ENCODE measurements at places on chromosomes 6 and 20.
A peak's percentile ranks its signal among the peaks of the same experiment; 100 is the strongest.

- no peak for DNase-seq
Observed at GRCh38 chr6:118680452-118681095, 29.2 kb upstream of the CEP85L start.

DNA sequence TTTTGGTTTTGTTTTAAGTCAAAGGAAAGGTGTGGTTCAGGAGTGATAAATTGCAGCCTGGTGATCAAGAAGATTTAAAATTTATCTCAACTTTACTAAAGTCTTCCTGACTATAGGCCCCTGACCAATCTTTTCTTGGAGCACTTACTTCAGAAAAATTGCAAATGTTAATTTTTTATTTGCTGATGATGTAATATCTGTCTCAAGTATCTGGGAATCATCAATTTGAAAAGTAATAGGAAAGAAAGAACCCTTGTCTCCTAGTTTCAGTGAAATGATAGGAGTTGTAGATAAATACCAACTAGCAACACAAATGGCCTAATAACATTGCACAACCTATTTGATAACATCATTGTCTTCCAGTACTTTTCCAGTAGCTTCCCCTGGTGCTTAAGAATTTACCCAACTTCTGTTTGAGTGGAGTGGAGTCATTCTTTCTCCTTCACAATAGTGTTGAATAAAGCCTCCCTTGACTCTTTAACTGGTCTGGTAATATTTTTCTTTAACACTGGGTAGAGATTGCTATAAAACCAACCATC is 648.3 kb upstream of the ADGRB3 start:
- DNase-seq: no peak

DNA sequence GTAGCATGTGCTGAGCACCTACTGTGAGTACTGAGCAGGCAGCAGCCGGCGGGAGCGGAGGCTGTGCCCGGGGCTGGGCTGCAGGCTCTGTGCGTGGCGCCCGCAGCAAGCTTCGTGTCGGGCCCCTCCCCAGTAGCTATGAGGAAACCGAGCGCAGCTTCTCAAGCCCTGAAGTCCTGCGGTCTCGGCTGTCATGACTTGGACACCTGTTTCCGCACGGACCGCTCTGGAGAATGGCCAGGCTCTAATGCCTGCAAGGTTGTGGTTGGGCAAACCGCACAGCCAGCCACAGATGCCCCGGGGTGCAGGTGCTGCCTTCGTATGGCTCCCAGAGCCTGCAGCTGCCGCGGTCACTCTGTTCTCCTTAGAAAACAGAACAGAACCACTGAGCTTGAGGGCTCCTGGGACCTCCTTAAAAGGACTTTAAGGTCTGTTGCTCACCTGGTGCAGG is 33.7 kb downstream of the PYGB start:
- DNase-seq: no peak

DNA sequence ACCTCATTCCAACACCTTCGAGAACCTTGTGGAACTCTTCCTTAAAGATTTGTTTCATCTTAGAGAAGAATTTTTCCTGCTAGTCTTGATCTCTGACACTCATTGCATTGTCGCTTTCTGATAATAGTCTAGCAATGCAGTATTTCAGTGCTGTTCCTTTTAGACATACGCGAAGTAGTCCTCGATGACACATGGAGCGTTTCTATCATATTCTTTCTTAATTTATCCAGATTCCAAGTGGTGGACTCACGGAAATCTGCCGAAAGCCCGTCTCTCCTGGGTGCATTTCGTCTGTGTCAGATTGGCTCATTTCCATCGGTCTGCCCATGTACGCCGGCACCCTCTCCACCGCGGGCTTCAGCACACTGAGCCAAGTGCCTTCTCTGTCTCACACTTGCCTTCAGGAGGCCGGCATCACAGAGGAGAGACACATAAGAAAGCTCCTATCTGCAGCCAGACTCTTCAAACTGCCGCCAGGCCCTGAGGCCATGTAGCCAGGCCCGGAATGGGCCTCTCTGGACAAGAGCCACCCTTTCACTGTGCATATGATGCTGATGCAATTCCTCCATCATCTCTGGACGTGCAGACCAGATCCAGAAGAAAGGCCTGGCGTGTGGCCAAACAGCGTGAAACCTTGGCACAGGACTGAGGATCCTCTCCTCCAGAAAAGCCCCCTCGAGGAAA is 198.6 kb upstream of the UST start:
- DNase-seq: no peak

DNA sequence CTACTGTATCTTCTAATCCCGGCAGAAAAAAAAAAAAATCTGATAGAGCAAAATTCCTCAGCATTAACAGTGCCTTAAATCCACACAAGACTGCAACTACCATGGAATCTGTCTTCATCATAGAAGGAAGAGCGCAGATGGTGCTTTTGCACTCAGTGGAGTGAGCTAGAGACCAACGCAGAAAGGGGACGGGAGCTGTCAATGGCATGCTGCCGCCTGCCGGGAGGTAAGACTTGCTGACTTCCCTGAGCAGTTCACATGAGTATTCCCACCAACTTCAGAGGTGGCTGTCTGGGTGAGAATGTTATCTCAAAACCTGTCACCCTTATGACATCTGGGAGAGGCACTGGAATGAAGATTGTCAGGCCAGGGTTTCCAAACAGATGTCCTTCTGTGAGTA is 35.6 kb downstream of the DZANK1 start:
- no peak for DNase-seq

GRCh38 chr6:79335133-79335674 is 100.7 kb upstream of the HMGN3 start:
- DNase-seq: no peak

GRCh38 chr6:127483399-127484055 is 24.3 kb upstream of the KIAA0408 start:
- DNase-seq: no peak

DNA sequence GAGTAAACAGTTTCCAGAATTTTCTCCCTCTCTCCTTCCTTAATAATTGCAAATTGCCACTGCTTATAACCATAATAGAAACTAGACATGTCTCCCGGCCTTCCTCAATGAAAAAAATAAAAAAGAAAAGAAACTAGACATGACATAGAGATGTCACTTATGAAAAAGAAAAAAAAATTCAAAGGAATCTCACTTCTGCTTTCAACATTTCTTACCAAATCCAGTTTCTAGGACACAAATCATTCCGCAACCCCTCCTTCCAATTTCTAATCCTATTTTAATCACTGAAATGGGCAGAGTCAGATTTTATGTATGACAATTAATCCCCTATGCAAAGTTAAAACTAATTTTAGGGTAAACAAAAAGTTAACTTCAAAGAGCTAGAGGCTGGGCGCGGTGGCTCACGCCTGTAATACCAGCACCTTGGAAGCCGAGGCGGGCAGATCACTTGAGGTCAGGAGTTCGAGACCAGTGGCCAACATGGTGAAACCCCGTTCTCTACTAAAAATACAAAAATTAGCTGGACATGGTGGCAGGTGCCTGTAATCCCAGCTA is 40.1 kb upstream of the EEF1A1 start:
- no peak for DNase-seq

DNA sequence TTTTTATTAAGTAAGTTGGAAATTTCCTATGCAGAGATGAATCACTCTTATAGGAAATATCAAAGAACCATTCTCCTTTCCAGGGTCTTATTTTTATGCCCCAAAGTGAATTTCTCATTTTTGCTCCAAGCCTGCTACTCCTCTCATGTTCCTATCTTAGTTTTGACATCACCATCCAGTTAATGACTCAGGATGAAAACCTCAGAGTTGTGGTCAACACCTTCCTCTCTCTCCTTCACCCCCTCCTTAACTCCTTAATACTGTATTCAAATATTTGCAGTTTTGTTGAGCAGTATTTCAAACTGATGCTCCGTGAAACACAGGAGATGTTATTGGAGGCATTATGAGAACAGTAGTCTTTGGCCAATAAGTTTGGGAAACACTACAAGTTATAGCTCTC is 64.1 kb downstream of the NRN1 start:
- DNase-seq: no peak

- DNase-seq: no peak
Observed at GRCh38 chr6:107962723-107963122, 4.7 kb upstream of the SEC63 start.

DNA sequence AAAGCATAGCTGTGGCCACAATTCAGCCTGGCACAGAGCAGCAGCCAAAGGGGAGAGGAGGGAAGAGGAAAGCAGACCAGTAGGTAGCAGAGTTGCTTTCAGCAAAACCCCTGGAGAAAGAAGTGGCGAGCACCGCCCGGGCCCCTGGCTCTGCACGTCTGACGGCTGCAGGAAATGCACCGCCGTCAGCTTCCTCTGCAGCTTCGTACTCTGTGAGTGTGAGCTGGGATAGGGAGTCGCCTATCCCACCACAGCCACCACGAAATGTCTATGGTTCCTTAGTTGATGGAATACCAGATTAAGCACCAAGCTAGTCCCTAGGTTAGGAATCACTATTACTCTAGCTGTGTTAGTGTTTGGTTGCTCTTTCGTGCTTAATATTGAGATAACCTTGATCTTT is 79.9 kb upstream of the NAA20 start:
- DNase-seq: peak; percentile 50

GRCh38 chr20:34110745-34111641 is 1.1 kb downstream of the EIF2S2 start:
- DNase-seq: no peak

DNA sequence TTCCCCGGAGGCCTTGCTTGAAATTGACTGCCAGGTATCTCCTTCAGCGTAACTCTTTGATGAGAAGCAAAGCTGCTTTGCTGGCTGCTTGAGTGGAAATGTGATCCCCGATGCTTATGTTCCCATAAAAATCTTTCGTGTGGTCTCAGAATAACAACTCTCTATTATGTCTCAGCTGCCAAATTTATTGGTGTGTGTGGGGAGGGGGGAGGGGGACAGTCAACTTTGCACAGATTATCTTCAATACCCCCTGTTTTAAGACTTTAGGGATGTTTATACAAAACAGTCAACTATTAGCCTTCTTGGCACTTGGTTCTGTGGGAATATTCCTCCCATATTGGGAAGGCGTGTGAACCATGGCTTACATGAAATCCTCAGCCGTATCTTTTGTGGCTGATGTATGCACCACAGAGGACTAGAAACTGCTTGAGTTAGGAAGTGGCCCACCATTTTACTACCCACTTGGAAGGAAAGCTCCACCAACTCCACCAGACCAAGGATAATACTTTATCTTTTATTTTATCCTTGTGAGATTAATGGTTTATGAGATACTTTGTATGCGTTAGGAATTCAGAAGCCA is 101.5 kb upstream of the SLC24A3 start:
- no peak for DNase-seq

- no peak for DNase-seq
Observed at GRCh38 chr6:167329014-167329413, 4.1 kb downstream of the TTLL2 start.

DNA sequence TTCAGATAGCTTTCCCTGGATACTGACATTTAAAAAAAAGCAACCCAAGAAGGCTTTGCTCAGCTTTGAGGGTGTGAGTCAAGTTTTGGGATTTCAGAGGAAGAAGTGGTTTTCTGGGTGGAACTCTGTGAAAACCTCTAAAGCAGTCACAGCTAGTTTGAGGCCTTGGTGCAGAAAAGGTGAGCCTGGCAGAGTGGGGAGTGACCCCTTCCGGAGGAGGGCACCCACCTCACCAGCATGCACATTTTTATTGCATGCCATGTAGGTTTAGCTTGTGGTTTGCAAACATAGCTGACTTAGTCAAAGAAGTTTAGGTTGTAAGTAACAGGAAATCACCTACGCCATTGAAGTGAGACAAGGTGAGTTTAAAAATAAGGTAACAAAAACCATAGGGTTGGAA is 146.8 kb upstream of the PMEPA1 start:
- peak; percentile 12 for DNase-seq

- DNase-seq: no peak
Observed at GRCh38 chr6:16249971-16250370, 11.6 kb downstream of the GMPR start.

GRCh38 chr6:127207591-127208120 is 59.0 kb upstream of the RNF146 start:
- DNase-seq: no peak

DNA sequence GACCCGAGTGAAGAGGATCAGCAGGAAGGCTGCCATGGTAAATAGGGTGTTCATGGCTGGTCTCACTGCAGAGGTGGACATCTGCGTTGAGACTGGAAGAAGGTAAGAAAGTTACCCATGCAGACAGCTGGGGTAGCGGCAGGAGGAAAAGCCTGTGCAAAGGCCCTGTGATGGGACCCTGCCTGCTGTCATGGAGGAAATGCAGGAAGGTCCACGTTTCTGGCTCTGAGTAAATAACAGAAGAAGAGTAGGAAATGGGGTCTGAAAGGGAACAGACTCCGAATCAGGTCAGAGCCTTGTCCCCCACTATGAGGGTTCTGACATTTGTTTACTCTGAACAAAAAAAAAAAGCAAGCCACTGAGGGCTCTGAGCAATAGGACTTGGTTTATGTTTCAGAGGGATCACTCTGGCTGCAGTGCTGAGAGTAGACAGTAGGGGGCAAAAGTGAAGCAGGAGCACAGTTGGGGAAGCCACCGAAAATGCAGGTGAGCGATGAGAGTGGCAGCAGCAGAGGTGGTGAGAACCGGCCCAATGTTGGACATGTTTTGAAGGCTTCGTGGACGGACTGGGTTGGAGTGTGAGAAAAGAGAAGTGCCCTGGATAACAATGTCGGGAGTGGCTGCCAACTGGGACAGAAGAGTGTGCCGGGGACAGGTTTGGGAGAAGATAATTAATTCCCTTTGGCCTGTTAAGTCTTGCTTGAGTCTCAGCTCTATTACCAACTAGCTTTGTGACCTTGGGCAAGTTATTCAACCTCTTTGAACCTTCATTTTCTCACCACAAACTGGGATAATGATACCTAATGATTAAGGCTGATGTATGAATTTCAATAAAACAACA is 57.9 kb upstream of the MAP7 start:
- DNase-seq: peak; percentile 83

GRCh38 chr20:24778585-24779031 is 170.5 kb upstream of the CST7 start:
- no peak for DNase-seq

DNA sequence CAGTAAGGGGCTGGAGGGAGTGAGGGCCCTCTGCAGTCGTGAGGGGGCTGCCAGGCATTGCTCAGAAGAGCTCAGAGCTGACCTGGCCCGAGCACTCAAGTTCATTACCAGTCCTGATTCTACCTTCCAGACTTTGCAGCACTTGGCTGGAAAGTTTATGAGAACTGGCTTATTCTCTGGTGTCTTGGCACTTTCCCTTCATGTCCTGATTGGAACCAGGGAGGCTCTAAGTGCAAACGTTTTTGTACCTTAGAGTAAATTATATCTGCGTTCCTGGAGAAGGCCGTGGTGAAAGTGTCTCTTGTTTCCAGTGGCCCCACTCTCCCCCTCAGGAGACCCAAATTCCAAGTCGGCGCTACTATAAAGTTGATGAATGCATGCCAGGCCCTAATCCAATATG is 402.3 kb downstream of the CDC5L start:
- no peak for DNase-seq

DNA sequence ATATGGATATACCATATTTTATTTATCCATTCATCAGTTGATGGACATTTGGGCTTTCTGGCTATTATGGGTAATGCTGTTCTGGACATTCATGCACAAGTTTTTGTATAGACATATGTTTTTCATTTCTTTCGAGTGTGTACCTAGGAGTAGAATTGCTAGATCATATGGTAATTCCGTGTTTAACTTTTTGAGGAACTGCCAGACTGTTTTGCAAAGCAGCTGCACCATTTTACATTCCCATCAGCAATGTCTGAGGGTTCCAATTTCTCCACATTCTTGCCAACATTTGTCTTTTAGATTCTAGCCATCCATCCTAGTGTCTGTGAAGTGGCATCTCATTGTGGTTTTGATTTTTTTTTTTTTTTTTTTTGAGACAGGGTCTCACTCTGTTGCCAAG is 20.8 kb downstream of the SRC start:
- DNase-seq: no peak

- DNase-seq: no peak
Observed at GRCh38 chr6:22043284-22043962, 253.4 kb downstream of the PRL start.

GRCh38 chr6:111823831-111824607 is 49.2 kb downstream of the FYN start:
- DNase-seq: peak; percentile 74

Measured in CD4-positive, alpha-beta T cell (primary cell).